Non-pigmented ciliary epithelial cell (primary cell): ENCODE measurements at places on chromosomes 6 and 20.

GRCh38 chr6:157217894-157218370 lies 105.4 kb downstream of the TMEM242 start:
- DNase-seq: no peak

DNA sequence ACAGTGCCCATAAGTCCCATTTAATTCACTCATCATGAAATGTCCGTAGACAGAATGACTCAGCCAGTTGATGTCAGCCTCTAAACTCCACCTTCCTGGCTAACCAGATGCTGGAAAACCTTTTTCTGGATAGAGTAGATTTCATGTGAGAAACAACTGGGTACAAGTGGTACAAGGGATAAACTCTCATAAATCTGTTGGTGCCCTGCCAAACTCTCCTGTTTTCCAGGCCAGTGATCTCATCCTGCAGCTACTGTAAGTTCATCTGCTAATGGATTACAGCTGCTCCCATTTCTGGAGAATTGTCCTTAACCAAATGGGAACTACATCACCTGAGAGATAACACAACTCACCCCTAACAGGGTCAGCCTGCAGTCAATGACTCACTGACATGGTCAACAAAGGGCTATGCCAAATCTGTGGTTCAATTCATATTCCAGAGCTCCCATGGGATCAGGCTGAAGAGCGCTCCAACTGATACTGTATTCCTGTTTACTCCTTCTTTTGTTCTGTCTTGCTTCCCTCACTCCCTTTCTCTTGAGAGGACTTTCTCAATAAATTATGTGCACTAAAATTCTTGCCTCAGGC lies 210.1 kb upstream of the HDDC2 start:
- DNase-seq: no peak

- DNase-seq: no peak
These were observed 3.9 kb upstream of the FITM2 start for GRCh38 chr20:44314870-44315269.

- DNase-seq: no peak
These were observed 95.7 kb downstream of the SLC23A2 start for GRCh38 chr20:4905613-4906012.

- DNase-seq: no peak
These were observed 5.4 kb downstream of the NPBWR2 start for GRCh38 chr20:64101731-64102621.

GRCh38 chr6:137491478-137491877 lies 2.7 kb downstream of the OLIG3 start:
- DNase-seq: no peak

DNA sequence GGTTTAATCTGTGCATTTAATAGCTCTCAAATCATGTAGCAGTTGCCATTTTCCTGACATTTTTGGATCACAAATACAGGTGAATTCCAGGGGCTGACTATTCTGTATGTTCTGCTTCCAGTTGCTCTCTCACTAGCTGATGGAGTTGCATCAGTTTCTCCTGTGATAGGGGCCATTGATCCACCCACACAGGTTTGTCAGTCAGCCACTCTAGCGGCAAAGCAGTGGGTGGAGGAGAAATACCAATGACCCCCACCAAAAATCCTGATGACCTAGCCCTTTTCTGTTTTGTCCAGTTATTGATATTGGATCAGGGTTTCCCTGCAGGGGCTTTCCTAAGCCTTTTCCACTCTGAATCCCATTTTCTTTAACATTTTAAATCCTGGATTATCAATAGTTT lies 72.3 kb upstream of the BTN3A2 start:
- DNase-seq: no peak

DNA sequence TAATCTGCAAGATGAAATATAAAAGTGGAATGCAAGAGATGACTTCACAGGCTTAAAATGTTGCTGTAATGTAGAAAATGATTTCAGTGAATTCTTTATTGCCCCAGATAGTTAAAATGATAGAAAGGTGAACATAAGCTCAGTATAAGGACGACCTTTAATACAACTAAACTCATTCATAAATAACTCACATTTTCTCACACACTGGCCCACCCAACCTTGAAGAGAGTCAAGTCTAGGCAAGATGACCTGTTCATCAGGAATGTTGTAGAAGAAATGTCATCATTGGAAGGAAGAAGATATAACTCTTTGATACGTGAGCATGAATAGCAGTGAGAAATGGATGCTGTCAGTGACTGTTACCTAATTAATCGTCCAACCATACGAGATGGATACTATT lies 111.1 kb upstream of the SASH1 start:
- DNase-seq: no peak
